ENCODE measurements at places on chromosomes 2 and 18. TPM values are rescaled to one million over a fixed set of nuclear protein-coding genes. Genes with fewer than 3 reads are reported as not detected.

DNA sequence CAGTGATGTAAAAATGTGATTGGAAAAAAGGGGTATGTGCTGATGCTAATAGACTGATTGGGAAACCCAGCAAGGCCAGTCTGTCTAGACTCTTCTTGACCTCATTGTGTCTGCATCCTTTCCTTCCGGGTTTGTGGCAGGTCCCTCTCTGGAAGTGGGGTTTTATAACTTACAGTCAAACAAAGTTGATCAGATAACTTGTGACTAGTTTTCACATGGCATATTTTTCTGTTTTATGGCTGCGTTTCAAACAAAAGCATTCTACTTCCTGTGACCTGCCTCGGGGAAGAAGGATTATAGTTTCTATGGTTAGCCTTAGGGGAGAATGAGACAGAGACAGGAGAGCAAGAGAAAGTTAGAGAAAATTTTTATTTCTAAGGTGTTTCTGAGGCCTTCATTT is 188.7 kb upstream of the HNMT start:
- no peak overlapping the region for H3K27ac ChIP-seq
- H3K4me3 ChIP-seq, result no peak overlapping the region
- no peaks in the 10 kb centered on the region for H3K27me3 ChIP-seq
- no peaks in the 10 kb centered on the region for H3K4me1 ChIP-seq
- no peak for DNase-seq

DNA sequence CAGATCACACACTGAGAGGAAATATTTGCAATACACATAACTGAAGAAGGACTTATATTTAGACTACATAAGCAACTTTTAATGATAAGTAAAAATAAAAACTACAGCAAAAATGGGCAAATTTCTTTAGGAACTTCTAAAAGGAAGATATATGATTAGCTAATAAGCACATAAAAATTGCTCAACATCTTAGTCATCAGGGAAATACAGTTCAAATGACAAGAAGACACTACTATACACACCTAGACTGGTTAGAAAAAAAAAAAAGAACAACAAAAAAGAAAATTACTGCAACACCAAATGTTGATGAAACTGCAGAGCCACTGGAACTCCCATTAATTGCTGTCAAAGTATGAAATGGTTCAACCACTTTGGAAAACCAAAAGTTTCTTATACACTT is 1247.5 kb upstream of the ACVR2A start:
- no peaks in the 10 kb centered on the region for H3K27me3 ChIP-seq
- no peak overlapping the region for H3K4me3 ChIP-seq
- no peaks in the 10 kb centered on the region for H3K4me1 ChIP-seq
- H3K27ac ChIP-seq, result no peak overlapping the region

GRCh38 chr18:60599267-60599666 is 226.7 kb upstream of the MC4R start:
- no peaks in the 10 kb centered on the region for H3K4me1 ChIP-seq
- DNase-seq, result no peak

- H3K36me3 ChIP-seq, result no peaks in the 10 kb centered on the region
- no peak for DNase-seq
- H3K27me3 ChIP-seq, result peaks cover 9% of the 10 kb centered on the region
- no peak overlapping the region for H3K27ac ChIP-seq
- peaks cover 6% of the 10 kb centered on the region for H3K4me1 ChIP-seq
Measured at GRCh38 chr2:11652553-11652952, 17.4 kb downstream of the NTSR2 start.

DNA sequence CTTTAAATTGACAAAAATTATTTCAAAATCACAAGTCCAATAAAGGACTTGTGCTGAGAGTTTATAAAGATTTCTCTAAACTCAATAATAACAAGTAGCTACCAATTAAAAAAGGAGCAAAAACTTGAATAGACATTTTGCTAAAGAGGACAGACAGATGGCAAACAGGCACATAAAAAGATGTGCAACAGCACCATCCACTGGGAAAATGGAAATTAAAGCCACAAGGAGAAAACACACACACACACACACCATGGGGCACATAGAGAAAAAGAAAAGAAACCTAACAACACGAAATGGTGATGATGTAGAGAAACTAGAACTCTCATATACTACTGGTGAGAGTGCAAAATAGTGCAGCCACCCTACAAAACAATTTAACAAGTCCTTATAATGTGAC is 12.6 kb upstream of the SLC9A4 start:
- H3K27ac ChIP-seq, result no peak overlapping the region
- peaks cover 15% of the 10 kb centered on the region for H3K27me3 ChIP-seq

DNA sequence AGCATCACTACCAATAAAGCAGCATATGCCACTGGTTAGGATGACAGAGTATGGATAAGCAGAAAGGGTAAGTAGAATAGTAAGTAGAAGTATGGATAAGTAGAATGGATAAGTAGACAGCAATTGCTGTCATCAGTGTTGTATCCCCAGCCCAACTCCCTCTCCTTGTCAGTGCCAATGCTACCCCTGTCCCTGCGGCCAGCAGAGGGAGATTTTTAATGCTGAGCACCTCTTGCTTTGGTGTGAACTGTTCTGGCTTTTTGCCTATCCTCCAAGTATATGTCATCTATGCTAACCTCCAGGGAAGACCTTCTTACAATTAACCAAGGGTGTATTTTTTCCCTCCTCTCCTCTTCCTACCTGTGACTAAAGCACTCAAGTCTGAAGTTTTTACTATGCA is 136.7 kb upstream of the SPHKAP start:
- no peaks in the 10 kb centered on the region for H3K4me1 ChIP-seq
- H3K27me3 ChIP-seq, result no peaks in the 10 kb centered on the region
- no peak overlapping the region for H3K4me3 ChIP-seq
- no peak overlapping the region for H3K27ac ChIP-seq
- no peaks in the 10 kb centered on the region for H3K36me3 ChIP-seq
- DNase-seq, result no peak

GRCh38 chr2:26730549-26731344 is 33.3 kb upstream of the SLC35F6 start:
- no peaks in the 10 kb centered on the region for H3K36me3 ChIP-seq
- DNase-seq, result no peak
- no peak overlapping the region for H3K4me3 ChIP-seq
- H3K27me3 ChIP-seq, result peaks cover 12% of the 10 kb centered on the region
- no peaks in the 10 kb centered on the region for H3K4me1 ChIP-seq
- no peak overlapping the region for H3K27ac ChIP-seq

DNA sequence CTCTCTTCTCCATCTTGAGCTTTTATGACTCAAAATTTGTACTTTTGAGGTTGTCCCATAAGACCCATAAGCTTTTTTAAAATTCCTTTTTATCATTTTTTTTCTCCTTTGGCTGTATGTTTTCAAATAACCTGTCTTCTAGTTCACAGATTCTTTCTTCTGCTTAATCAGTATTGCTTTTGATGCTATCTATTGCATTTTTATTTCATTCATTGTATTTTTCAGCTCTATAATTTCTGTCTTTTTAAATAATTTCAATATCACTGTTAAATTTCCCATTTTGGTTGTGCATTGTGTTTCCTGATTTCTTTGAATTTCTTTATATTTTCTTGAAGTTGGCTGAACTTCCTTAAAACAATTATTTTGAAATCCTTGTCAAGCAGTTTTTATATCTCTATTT is 4.8 kb upstream of the XDH start:
- no peak overlapping the region for H3K4me3 ChIP-seq
- H3K27me3 ChIP-seq, result peaks cover 2% of the 10 kb centered on the region
- DNase-seq, result no peak
- H3K4me1 ChIP-seq, result peaks cover 9% of the 10 kb centered on the region

SPHKAP gene
- not detected for total RNA-seq
